ENCODE measurements at places on chromosomes 2 and 18. TPM values are rescaled to one million over a fixed set of nuclear protein-coding genes. Genes with fewer than 3 reads are reported as not detected.

Gene COA5
- total RNA-seq: 51.5 TPM

Gene MYL1
- not detected for total RNA-seq

Gene OR6B2
- not detected for total RNA-seq

Gene SP5
- total RNA-seq: 81.0 TPM

Gene CFAP221
- total RNA-seq: 7.1 TPM

Gene IL18RAP
- not detected for total RNA-seq

Gene ALPP
- total RNA-seq: not detected

Gene FAM237A
- total RNA-seq: not detected

Gene CHN1
- 24.3 TPM for total RNA-seq

Gene SLC4A3
- 20.2 TPM for total RNA-seq

Gene DARS1
- total RNA-seq: 170 TPM

DNA sequence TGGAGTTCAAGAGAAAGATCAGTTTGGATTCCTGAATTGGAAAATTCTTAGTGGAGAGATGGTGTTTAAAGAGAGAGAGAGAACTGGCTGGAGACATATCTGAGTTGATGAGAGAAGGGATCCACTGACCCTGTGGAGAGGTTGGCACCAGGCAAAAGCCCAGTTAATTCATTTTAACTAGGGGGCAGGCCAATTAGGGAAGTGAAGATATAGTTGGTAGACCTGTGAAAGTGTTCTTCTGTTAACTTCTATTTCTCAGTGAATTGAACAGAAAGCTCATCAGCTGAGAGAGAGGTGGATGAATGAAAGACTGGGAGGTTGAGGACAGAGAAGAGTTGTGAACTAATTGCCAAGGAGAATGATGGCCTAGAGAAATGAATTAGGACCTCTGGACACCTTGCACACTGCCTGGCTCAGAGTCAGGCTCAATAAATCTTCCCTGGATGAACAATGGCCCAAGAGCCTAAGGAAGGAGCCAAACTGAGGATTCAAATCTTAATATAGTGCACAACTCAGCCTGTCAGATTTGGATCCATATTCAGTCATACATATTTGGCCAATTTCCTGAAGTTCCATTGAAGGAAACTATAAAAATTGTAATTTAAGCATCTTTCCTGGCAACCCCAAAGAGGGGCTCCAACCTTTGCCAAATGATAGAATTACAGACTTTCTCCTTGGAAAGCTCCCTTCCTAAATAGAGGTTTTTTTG is 82.2 kb upstream of the RMDN2 start:
- no peak overlapping the region for H3K4me3 ChIP-seq
- DNase-seq: no peak
- no peak overlapping the region for H3K27ac ChIP-seq

- no peaks in the 10 kb centered on the region for H3K36me3 ChIP-seq
- no peaks in the 10 kb centered on the region for H3K4me1 ChIP-seq
- no peaks in the 10 kb centered on the region for H3K27me3 ChIP-seq
- H3K4me3 ChIP-seq: no peak overlapping the region
- no peak overlapping the region for H3K27ac ChIP-seq
- DNase-seq: no peak
Observed at GRCh38 chr2:181307203-181307991, 149.8 kb upstream of the ITGA4 start.

DNA sequence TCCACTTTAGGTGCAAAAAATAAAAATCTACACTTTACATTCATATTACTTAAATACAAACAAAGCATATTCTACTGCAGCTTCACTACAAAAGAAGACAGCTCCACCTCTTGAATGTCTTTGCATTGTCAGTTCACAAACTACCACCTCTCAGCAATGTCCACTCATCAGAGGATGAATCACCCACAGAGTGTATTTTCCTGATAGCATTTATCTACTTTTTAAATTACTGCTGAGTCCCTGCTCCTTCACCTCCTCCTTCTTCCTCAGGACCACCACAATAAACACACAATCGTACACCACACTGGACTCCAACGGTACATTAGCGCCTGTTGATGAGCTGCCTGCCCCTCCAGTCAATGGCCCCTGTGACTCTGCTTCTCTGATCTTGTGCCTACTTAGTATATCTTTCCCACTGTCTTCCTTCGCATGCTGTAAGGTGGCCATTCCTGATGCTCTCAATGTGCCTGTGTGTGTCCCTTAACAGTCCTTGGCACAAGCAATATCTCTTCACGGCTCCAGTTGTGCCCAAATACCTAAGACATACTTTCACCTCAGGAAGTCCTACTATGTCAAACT is 120.9 kb downstream of the DHRS9 start:
- H3K27me3 ChIP-seq: no peaks in the 10 kb centered on the region
- H3K4me3 ChIP-seq: no peak overlapping the region
- no peak overlapping the region for H3K27ac ChIP-seq
- no peaks in the 10 kb centered on the region for H3K4me1 ChIP-seq
- DNase-seq: no peak

DNA sequence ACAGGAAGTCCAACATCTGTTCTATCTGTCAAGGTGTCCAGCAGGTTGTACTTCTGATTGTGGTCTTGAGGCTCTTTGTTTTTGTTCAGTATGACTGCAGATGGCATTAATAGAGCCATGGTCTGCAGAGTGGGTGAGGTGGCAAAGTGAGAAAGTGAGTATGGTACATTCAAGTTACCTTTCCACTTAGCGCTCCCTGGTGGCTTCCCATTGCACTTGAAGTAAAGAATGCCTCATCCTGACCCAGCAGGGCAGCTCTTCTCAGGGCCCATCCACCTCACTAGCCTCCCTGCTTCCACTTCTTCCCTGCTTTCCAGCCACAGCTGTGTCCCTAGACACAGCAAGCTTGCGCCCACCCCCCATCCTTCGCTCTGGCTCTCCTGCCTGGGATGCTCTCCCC is 148.0 kb upstream of the ALPP start:
- no peak overlapping the region for H3K27ac ChIP-seq
- H3K4me3 ChIP-seq: no peak overlapping the region
- peaks cover under 1% of the 10 kb centered on the region for H3K27me3 ChIP-seq
- no peaks in the 10 kb centered on the region for H3K4me1 ChIP-seq

GRCh38 chr2:191297033-191297432 is 51.8 kb downstream of the MYO1B start:
- peaks cover 55% of the 10 kb centered on the region for H3K36me3 ChIP-seq
- no peak for DNase-seq
- H3K27me3 ChIP-seq: no peaks in the 10 kb centered on the region
- peaks cover 33% of the 10 kb centered on the region for H3K4me1 ChIP-seq
- no peak overlapping the region for H3K27ac ChIP-seq

GRCh38 chr2:176167398-176167797 is 10.3 kb downstream of the HOXD3 start:
- no peak overlapping the region for H3K27ac ChIP-seq
- no peaks in the 10 kb centered on the region for H3K36me3 ChIP-seq
- H3K4me3 ChIP-seq: no peak overlapping the region

DNA sequence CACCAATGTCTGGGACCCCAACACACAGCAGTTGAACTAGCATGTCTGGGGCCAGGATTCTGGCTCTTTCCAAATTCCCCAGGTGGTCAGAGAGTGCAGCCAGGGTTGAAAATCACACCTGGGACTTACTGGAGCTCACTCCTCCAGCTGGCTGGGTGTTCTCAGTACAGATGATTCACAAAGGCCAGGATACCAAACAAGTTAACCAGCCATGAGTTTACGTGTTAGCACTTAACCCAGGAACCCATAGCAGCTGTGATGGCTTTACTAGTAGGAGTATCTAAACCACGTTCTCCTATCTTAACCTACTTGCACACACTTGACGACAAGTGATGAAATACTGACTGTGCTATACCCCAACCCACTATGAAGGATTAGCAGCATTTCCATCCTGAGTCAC is 222.8 kb downstream of the FBXO15 start:
- no peak for DNase-seq
- H3K4me3 ChIP-seq: no peak overlapping the region
- no peaks in the 10 kb centered on the region for H3K36me3 ChIP-seq
- H3K4me1 ChIP-seq: no peaks in the 10 kb centered on the region
- no peaks in the 10 kb centered on the region for H3K27me3 ChIP-seq

GRCh38 chr18:56083097-56083521 is 495.1 kb upstream of the TCF4 start:
- H3K36me3 ChIP-seq: no peaks in the 10 kb centered on the region
- H3K27me3 ChIP-seq: no peaks in the 10 kb centered on the region
- H3K4me1 ChIP-seq: peaks cover 10% of the 10 kb centered on the region

GRCh38 chr2:48874282-48874681 is 118.8 kb upstream of the LHCGR start:
- no peak overlapping the region for H3K4me3 ChIP-seq
- DNase-seq: no peak
- no peaks in the 10 kb centered on the region for H3K27me3 ChIP-seq
- no peaks in the 10 kb centered on the region for H3K4me1 ChIP-seq

DNA sequence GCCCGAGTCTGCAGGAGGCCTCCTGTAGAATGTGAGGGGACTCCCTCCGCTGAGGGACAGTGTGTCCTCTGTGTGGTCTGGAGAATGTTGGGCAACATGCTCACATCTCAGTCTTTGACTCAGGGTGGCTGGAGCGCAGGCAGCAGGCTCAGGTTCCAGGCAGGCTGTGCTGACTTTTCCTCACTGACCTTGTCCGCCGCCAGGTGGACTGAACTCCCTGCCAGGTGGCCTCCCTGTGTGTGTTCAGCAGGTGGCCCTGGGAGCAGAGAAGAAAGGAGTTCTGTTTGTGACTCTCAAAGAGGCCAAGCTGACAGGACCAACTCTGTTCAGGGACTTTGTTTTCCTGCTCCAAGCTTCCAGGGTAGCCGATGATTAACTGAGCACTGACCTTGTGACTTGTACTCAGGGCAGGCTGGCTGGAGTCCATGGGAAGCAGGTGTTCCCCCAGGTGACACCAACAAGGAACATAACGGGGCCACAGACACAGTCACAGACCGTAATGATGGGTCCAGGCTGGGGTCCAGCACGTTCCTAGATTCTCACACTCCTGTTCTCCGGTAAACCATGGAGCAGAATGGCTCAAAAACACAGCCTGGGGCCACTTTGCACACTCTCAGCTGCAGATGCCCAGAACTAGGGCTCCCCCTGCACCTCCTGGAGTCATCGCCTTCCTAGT is 439.8 kb downstream of the RNF144A start:
- no peaks in the 10 kb centered on the region for H3K36me3 ChIP-seq
- H3K4me1 ChIP-seq: peaks cover 3% of the 10 kb centered on the region
- H3K27ac ChIP-seq: no peak overlapping the region
- H3K27me3 ChIP-seq: no peaks in the 10 kb centered on the region

Data from endodermal cell (in vitro differentiated cells).